ENCODE measurements at places on chromosomes 4 and X. TPM values are rescaled to one million over a fixed set of nuclear protein-coding genes. Genes with fewer than 3 reads are reported as not detected.

Gene ZNF185
- 4.6 TPM for total RNA-seq

Gene VSIG4
- not detected for total RNA-seq

Gene HTR2C
- not detected for total RNA-seq

Gene TAF7L
- total RNA-seq = not detected

Gene FABP2
- not detected for total RNA-seq

Gene NXF2
- total RNA-seq = not detected

Gene CABS1
- not detected for total RNA-seq

Gene AKAP14
- total RNA-seq = not detected

Gene TIGD4
- total RNA-seq = not detected

Gene PABPC1L2B
- not detected for total RNA-seq

Gene FAM149A
- total RNA-seq = 6.8 TPM

Gene RGN
- not detected for total RNA-seq

Gene MTCP1
- 0.26 TPM for total RNA-seq

Gene IL13RA1
- 32.4 TPM for total RNA-seq

Gene TMPRSS11A
- total RNA-seq = not detected

Gene RNF128
- not detected for total RNA-seq

Gene FHIP1A
- total RNA-seq = under 0.01 TPM

Gene MAGEB17
- total RNA-seq = not detected

Gene HMGB2
- total RNA-seq = 15.9 TPM

Gene ELOVL6
- total RNA-seq = 17.6 TPM

Gene NMU
- total RNA-seq = not detected

Gene PPP1R2C
- not detected for total RNA-seq

Gene IQCM
- not detected for total RNA-seq

Gene RIPPLY1
- total RNA-seq = not detected

Gene DMRTC1B
- total RNA-seq = not detected

Gene MED12
- total RNA-seq = 14.5 TPM

Gene RTL3
- total RNA-seq = 0.12 TPM

Gene REELD1
- total RNA-seq = not detected

Gene PCDH19
- total RNA-seq = 0.09 TPM

Measured in pericardium fibroblast (primary cell).